ENCODE measurements at places on chromosomes 2 and 18.

DNA sequence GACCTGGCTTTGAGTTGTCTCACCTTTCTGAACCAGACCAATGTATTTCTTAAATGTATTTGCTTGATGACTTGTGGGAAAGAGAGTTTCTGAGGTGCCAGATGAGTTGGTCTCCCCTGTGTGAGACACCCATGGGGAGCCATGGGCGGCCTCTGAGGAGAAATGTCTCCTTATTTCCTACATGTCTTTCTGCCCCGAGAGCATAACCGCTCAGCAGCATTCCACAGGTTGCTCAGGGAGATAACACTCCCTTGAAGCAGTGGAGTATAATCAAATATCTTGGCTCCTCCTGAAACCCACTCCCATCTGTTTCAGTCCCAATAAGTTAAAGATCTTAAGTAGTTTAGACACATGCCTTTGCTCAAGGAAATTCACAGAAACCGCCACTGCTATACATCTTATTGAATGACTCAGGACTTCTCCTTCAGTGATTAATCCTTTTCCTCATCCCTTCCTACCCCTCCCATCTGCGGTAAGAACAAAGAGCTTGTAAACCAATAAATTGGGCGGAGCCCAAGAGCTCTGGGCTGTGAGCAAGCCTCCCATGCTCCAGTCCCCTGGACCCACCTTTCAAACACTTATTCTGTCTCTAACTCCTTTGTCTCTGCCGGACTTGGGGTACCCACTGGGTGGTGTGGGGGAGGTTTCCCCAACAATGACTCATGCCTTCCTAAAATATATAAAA is 285.5 kb upstream of the LRRTM4 start:
- H3K27ac ChIP-seq, result no peak overlapping the region
- H3K4me1 ChIP-seq, result no peaks in the 10 kb centered on the region
- H3K36me3 ChIP-seq, result no peaks in the 10 kb centered on the region
- H3K4me3 ChIP-seq, result no peak overlapping the region

DNA sequence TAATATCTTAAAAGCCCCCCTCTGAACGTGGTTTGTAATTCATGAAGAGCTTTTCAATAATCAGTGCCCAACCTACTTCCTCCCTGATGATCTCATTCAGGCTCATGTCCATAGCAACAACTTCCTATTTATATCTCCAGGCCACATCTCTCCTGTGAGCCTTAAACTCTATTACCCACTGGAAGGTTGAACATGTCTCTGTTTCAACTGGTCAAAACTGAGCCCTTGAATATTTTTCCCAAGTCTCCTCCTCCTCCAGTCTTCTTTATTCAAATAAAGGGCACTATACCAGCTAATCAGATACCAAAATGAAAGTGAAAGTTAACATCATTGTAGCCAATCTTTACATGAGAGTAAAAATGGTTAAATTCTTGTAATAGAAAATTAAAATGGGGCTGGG is 63.7 kb upstream of the ITGA4 start:
- H3K27me3 ChIP-seq, result no peaks in the 10 kb centered on the region
- DNase-seq, result no peak
- peak overlapping the region; percentile 91 for H3K27ac ChIP-seq
- H3K4me3 ChIP-seq, result peak overlapping the region; percentile 72

DNA sequence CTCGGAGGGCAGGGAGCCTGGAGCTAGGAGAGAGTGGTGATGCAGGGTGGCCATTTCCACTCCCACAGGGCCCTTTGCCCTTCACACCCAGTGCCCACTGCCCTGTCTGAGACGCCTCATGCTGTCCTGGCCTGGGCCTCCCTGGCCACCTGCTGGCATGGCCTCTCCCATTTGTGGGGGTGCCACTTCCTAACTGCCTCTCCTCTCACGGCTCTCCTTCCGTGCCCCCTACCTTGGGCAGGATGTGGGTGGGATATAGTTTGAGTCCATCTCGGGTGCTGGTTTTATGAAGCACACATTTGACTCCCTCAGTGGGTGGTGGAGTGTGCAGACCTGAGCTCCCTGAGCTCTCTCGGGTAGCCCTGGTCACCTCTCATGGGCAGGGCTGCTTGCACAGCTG is 46.0 kb downstream of the DGKD start:
- no peak overlapping the region for H3K4me3 ChIP-seq
- no peaks in the 10 kb centered on the region for H3K27me3 ChIP-seq
- H3K36me3 ChIP-seq, result peaks cover 55% of the 10 kb centered on the region

- no peaks in the 10 kb centered on the region for H3K27me3 ChIP-seq
- no peak overlapping the region for H3K27ac ChIP-seq
- DNase-seq, result no peak
- H3K4me3 ChIP-seq, result no peak overlapping the region
These were observed 29.2 kb downstream of the ZNF516 start for GRCh38 chr18:76465630-76466409.

- no peak overlapping the region for H3K27ac ChIP-seq
- DNase-seq, result no peak
- no peaks in the 10 kb centered on the region for H3K4me1 ChIP-seq
- H3K4me3 ChIP-seq, result no peak overlapping the region
These were observed 54.4 kb downstream of the TWIST2 start for GRCh38 chr2:238902285-238902684.

- no peak overlapping the region for H3K27ac ChIP-seq
- DNase-seq, result no peak
- no peaks in the 10 kb centered on the region for H3K27me3 ChIP-seq
These were observed 118.2 kb downstream of the ZNF516 start for GRCh38 chr18:76376668-76377358.

- no peaks in the 10 kb centered on the region for H3K4me1 ChIP-seq
- no peak overlapping the region for H3K4me3 ChIP-seq
- DNase-seq, result no peak
- peaks cover 4% of the 10 kb centered on the region for H3K27me3 ChIP-seq
- no peak overlapping the region for H3K27ac ChIP-seq
- H3K36me3 ChIP-seq, result no peaks in the 10 kb centered on the region
These were observed 84.0 kb downstream of the LIPG start for GRCh38 chr18:49645841-49646351.

DNA sequence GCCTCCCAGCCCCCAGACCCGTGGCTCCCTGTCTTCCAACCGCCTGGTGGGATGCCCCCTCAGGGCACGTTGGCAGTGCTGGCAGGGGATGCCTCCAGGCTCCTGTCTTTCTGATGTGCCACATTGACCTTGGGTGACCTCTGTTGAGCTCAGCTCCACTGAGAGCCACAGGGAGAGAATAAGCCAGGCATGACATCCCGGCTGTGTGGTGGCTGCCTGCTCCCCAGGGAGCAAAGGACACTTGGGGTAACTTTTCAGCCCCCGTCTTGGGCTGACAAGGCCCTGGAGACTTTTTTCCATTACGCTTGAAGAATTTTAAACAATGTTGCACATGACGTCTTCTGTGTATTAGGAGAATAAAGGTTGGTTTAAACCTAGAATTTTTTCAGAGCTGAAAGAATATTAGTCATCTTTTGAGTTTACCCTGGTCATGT is 246.0 kb downstream of the TSN start:
- H3K36me3 ChIP-seq, result no peaks in the 10 kb centered on the region
- H3K4me3 ChIP-seq, result no peak overlapping the region
- no peaks in the 10 kb centered on the region for H3K4me1 ChIP-seq
- peaks cover 4% of the 10 kb centered on the region for H3K27me3 ChIP-seq
- H3K27ac ChIP-seq, result no peak overlapping the region

GRCh38 chr18:22226801-22227200 is 57.4 kb downstream of the GATA6 start:
- H3K36me3 ChIP-seq, result no peaks in the 10 kb centered on the region
- no peaks in the 10 kb centered on the region for H3K27me3 ChIP-seq
- H3K4me3 ChIP-seq, result no peak overlapping the region
- H3K4me1 ChIP-seq, result no peaks in the 10 kb centered on the region

Data from activated B cell treated with CpG ODN at 0.5 μM for 24 hours (primary cell).